ENCODE measurements at places on chromosomes 11 and 22.

GRCh38 chr11:117796456-117796871 lies 552 bp downstream of the DSCAML1 start:
- DNase-seq: no peak

DNA sequence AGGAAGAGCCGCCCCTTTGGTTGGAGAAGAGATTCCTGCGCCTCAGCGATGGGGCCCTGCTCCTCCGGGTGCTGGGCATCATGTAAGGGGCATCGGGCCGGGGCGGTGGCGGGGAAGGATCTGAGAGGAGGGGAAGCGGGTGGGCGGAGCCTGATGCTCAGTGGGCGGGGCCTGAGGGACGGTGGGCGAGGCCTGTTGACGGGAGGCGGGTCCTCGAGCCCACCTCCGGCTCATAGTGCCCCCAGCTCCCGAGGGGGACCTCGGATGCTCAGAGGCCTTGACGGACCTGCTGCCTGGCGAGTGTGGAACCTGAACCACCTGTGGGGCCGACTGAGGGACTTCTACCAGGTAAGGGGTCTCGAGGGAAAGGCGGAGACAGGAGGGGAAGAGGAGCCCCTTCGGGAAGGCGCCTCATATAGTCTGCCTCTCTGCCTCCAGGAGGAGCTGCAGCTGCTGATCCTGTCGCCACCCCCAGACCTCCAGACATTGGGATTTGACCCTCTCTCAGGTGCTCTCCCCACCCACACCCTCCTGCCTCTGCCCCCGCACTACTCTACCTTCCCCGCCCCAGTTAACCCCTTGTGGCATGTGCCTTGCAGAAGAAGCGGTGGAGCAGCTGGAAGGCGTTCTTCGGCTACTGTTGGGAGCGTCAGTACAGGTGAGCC lies 799 bp downstream of the CCDC88B start:
- peak; percentile 93 for DNase-seq

GRCh38 chr11:86869531-86869930 lies 69.2 kb downstream of the PRSS23 start:
- no peak for DNase-seq

GRCh38 chr11:109806205-109806604 lies 287.0 kb upstream of the ZC3H12C start:
- DNase-seq: no peak

GRCh38 chr11:71336176-71336995 lies 84.0 kb upstream of the SHANK2 start:
- DNase-seq: no peak

DNA sequence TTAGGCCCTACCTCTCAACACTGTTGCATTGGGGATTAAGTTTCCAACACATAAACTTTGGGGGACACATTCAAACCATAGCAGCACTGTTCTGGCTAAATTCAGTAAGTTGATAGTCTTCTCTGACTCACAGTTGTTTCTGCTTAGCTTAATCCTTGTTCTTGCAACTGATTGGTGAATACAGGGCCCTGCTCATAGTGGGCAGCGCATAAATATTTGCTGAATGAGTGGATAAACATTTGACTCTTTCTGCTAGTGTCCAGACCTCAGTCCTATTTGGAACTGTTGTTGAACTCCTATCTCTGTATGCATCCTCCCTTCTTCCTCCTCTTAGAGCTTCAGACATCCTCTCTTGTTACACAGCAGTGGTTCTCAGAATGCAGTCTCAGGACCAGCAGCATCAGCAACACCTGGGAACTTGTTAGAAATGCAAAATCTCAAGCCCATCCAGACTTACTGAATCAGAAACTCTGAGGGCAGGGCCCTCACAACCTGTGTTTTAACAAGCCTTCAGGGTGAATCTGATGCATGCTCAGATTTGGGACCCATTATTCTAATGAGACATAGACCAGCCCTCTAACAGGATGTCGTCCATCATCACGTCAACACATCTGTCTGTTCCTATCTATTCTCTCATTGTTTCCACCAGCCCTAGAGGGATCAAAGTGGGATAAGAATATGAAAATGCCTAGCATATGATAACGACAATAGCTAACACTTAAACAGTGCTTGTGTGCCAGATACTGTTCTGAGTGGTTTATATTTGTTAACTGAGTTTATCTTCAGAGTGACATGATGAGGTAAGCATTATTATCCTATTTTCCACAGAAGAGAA lies 22.3 kb downstream of the SPON1 start:
- DNase-seq: no peak

- DNase-seq: peak; percentile 22
These were observed 22.2 kb upstream of the MUC5B start for GRCh38 chr11:1200611-1201191.

GRCh38 chr11:17036666-17037658 lies 22.7 kb upstream of the PLEKHA7 start:
- DNase-seq: peak; percentile 72

DNA sequence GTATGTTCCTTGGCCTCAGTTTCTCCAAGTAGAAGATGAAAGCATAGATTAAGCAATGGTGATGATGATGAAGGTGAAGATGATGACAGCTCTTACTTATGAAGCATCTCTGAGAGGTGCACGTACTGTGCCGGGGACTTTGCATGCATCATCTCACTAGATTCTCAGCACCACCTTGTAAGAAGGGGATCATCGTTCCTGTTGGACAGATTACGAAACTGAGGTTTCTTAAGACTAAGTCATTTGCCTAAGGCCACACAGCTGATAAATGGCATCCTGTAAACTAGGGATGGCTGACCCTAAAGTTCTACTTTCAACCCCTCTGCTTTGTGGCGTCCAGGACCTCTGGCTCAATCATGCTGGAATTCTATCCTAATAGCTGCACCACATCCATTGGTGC lies 8.7 kb downstream of the MS4A15 start:
- no peak for DNase-seq

- no peak for DNase-seq
These were observed 7.6 kb downstream of the HARBI1 start for GRCh38 chr11:46609386-46609785.

DNA sequence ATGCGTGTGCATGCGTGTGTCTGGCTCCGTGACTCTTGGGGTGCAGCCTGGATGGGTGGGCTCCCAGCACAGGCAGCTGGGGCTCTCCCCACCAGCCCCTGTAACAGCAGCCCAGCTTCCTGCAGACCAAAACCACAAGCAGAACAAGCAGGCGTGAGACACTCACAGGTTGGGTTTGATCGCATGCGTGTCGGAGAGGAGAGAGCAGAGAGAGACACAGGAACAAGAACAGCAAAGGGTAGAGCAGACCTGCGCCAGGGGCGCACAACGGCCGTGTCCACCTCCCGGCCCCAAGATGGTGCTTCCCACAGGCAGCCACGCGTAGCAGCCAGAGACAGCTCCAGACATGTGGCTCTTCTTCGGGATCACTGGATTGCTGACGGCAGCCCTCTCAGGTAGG lies at the start of gene CD6:
Gene CD6, plus strand, starts transcription at position 161 of the 400 bp plus-strand sequence. Its CDS starts 186 bp downstream, at position 347.
- no peak for DNase-seq

- DNase-seq: peak; percentile 93
These were observed 4.6 kb downstream of the APOL4 start for GRCh38 chr22:36197065-36197440.

DNA sequence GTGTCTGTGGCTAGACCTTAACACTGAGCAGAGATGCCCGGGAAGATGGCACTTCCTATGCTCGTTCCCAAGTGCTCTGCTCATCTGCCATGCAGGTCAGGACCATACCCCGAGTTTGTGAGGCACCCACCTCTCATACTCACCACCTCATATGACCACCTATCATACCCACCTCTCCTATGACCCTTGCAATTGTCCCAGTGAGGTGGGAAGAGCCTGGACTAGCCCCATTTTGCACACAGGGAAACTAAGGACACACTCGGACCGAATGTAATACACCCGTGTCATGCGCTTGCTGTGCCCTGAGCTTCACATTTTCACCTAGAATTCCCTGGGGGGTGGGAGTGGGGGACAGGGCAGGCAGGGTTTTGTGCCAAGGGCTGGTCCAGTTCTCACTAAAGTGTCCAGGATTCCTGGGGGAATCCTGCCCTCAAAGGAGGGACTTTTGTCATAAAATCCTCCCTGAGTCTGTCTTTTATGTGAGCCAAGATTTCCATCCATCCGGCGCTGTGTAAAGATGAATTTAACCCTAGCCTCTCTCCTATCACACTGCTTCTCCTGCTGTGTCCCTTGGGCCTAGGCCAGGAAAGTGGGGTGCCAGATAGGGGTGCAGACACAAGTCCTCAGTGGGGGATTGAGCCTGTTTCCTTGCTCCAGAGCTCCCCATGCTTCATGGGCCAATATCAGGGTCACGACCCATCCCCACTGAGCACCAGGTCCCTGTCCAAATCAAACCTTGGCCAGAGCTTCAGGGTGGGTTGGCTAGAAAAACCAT lies 20.0 kb downstream of the TPBGL start:
- DNase-seq: peak; percentile 28

DNA sequence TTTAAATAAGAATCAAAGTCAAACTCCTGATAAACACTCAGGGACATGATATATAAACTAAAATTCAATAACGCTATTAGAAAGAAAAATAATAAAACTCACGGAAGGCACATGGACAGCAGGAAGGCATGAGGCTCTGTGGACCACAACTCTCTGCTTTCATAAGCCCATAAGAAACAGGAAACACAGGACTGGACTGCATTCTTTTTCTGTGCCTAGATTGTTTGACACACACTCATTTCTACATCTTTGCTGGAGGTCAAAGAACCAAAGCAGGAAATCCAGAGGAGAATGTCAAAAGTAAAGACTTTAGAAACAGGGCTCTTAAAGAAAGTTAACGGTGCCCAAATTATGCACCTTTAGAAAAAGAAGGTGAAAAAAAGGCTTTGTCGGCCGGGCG lies 71.3 kb downstream of the RAB30 start:
- no peak for DNase-seq

DNA sequence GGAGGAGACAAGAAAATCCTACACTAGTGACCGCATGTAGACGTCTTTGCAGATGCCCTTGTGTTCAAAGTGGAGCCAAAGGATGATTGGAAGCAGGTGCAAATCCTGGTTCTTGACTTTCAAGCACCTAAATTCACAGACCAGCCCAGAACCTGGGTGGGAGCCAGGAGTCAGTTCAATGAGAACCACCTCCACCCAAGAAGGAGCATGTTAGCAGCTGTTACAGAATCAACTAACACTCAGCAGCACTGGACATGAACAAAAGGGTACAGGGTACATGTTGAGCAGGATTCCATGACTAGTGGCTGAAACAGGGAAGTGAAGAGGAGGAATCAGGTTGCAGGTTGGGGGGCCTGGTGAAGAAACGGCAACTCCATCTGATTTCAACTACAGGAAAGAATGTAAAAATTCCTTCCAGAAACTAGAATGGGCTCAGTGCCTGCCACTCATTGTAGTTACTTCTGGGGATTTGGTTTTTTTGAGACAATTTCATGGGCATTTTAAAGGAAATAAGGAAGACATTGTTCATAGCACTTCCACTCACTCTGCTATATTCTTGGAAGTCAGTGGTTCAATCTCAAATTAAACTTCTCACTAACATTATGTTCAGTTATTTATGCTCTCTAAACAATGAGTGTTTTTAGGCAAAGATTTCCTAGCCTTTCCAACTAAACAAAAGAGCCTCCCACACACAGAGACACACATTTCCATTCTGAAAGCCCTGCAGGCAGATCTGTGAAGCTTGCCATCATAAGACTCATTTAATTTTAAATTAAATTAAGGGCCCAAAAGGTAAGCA lies 173.3 kb downstream of the CADM1 start:
- no peak for DNase-seq

GRCh38 chr11:102836290-102836875 lies 7.0 kb downstream of the MMP3 start:
- no peak for DNase-seq

GRCh38 chr22:49609207-49609876 lies 218.3 kb downstream of the BRD1 start:
- no peak for DNase-seq

DNA sequence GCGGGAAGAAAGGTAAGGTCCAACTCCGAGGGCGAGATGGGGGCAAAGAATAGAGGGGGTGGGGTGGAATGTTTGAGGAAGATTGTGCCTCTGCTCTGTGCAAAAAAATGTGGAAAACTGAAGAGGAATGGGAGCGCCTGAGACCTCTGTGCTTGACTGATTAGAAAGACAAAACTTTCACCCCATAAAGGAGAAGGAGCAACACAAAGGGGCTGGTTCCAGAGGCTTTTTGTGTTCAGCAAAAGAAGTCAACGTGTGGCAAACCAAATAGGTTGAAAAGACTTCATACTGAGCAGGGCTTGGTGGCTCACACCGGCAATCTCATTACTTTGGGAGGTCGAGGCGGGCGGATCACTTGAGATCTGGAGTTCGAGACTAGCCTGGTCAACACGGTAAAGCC lies 50.8 kb downstream of the GRAMD1B start:
- DNase-seq: no peak

- no peak for DNase-seq
These were observed 157.5 kb upstream of the E2F8 start for GRCh38 chr11:19398273-19398672.

DNA sequence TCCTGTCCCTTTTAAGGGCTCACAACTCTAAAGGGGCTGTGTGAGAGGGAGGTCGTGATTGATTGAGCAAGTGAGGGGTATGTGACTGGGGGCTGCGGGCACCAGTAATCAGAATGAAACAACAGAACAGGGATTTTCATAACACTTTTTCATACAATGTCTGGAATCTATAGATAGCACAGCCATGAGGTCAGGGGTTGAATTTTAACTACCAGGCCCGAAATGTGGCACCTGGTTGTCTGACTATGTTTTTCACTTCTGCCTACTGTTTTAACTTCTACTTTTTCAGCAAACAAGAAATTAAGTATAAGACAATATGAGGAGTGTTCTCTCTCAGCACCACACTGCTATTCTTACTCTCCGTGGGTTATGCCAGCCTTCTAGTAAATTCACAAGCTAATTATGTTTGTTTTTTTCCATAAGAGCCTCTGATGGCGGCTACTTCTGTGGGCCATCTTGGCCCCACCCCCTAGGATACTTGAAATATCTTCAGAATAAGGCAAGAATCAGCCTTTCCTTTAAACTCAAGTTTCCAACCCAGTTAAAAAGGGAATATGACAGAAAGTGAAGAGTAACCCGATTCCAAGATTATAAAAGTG lies 552.8 kb upstream of the CHORDC1 start:
- DNase-seq: no peak

DNA sequence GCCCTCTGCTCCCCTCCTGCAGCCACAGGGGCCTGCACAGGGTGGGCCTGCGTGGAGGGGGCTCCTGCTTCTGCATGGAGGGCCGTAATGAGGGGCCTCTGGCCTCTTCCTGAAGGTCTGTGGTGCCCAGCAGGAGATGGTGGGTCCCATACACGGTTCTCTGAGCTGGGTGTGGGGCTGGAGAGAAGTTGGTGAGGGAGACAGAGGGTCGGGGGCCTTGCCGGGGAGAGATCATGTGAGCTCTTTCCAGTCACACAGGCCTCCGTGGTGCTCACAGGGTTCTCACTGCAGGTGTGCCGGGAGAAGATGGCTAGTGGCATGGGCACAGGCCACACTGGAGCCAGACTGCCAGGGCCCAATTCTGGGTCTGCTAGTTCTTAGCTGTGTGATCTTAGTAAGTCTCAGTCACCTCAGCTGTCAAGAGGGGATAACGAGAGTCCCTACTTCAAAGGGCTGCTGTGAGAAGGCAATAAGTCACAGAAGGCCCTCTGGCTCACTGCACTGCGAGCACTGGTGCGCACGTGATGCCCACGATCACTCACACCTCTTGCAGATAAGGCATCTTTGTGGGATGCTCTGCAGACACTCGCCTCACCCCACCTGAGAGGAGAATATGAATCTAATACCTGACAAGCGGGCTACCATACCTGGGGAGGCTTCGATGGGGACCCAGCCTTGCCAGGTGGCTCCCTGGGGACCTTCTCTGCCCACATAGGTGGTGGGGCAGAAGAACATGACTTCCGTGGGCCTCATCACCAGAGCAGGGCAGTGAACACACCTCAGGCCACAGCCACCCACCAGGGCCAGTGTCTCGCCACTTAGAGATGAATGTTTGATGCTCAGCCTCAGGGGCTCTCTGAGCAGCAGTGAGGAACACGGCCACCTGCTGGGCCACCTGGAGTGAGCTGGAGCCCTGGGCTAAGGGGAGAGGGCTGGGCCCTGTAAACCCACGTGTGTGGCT lies 14.5 kb downstream of the KCNC1 start:
- no peak for DNase-seq
